ENCODE measurements at places on chromosomes 16 and 17. TPM values are rescaled to one million over a fixed set of nuclear protein-coding genes. Genes with fewer than 3 reads are reported as not detected.

Gene FLYWCH2
- 50.6 TPM for total RNA-seq

Gene IRF8
- total RNA-seq: not detected

Gene SHISA9
- total RNA-seq: not detected

Gene CD68
- total RNA-seq: 2.8 TPM

Gene SCIMP
- not detected for total RNA-seq

Gene WNK4
- 8.1 TPM for total RNA-seq

Gene CES5A
- not detected for total RNA-seq

Gene JPT1
- 201 TPM for total RNA-seq

Gene TMEM238L
- not detected for total RNA-seq

Gene PSMC3IP
- 7.3 TPM for total RNA-seq

Gene KAT2A
- 6.9 TPM for total RNA-seq

Gene CSH1
- total RNA-seq: not detected

Gene ZPBP2
- not detected for total RNA-seq

Gene C16orf95
- total RNA-seq: 4.1 TPM

Gene NPIPB6
- total RNA-seq: not detected

Gene PNPO
- total RNA-seq: 24.7 TPM
